ENCODE measurements at places on chromosomes 4 and X. TPM values are rescaled to one million over a fixed set of nuclear protein-coding genes. Genes with fewer than 3 reads are reported as not detected.
A peak's percentile ranks its signal among the peaks of the same experiment; 100 is the strongest.

DNA sequence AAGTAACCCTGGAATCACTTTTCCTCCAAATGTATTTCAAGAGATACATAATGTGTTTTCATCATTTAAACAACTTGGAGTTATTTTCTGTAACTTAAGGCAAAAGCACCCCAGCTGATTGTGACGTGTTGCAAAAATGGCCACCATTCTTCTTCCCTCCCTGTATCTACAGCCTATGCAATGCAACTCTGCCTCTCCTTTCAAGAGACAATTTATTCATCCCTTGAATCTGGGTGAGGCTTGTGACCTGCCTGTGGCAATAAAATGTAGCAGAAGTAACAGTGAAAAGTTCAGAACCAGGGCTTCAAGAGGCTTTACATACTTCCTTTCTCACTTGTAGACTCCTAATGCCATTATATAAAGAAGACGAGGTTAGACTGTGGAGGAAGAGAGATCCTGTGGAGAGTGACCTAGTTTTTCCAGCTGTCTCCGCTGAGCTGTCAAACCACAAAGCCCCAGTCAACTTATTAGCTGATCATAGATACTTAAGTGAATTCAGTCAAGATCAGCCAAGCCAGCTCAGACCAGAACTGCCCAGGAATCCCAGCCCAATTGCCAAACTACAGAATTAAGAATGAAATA lies 81.0 kb upstream of the KLF3 start:
- no peak overlapping the region for H3K27ac ChIP-seq
- no peaks in the 10 kb centered on the region for H3K36me3 ChIP-seq

DNA sequence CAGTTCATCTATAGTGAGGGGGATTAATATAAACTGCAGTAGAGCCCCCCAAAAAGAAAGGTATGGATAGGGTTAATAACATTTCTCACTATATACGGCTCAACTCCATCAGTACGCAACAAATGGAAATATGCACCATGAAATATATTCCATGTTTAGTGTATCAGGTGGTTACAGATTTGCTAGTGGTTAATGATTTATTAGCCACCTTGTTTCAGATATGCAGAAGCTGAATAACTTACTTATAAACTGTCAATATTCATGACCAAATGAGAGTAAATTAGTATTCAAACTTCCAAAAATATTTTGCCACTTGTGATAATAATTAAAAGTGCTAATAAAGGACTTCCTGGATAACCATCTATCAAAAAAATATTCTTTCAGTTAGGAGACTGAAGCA lies 14.8 kb downstream of the AMTN start:
- H3K36me3 ChIP-seq, result no peaks in the 10 kb centered on the region
- H3K4me3 ChIP-seq, result no peak overlapping the region
- no peaks in the 10 kb centered on the region for H3K4me1 ChIP-seq
- no peak for DNase-seq
- H3K27ac ChIP-seq, result no peak overlapping the region
- peaks cover 2% of the 10 kb centered on the region for H3K27me3 ChIP-seq

- H3K36me3 ChIP-seq, result no peaks in the 10 kb centered on the region
- H3K4me3 ChIP-seq, result no peak overlapping the region
- H3K4me1 ChIP-seq, result no peaks in the 10 kb centered on the region
- no peak for DNase-seq
- H3K27ac ChIP-seq, result no peak overlapping the region
- no peaks in the 10 kb centered on the region for H3K27me3 ChIP-seq
Observed at GRCh38 chrX:39513836-39514235, 583.9 kb downstream of the BCOR start.

- DNase-seq, result peak; percentile 64
- peaks cover 50% of the 10 kb centered on the region for H3K4me1 ChIP-seq
- no peaks in the 10 kb centered on the region for H3K27me3 ChIP-seq
- peak overlapping the region; percentile 62 for H3K4me3 ChIP-seq
- peaks cover 22% of the 10 kb centered on the region for H3K36me3 ChIP-seq
Observed at GRCh38 chr4:6942238-6942800, 32.7 kb downstream of the TBC1D14 start.

- H3K36me3 ChIP-seq, result no peaks in the 10 kb centered on the region
- no peaks in the 10 kb centered on the region for H3K27me3 ChIP-seq
- no peak for DNase-seq
- no peak overlapping the region for H3K4me3 ChIP-seq
- H3K27ac ChIP-seq, result no peak overlapping the region
Observed at GRCh38 chr4:156638334-156638733, 333.3 kb downstream of the PDGFC start.

GRCh38 chrX:15579778-15580747 lies 20.7 kb downstream of the ACE2 start:
- peaks cover 2% of the 10 kb centered on the region for H3K27me3 ChIP-seq
- H3K27ac ChIP-seq, result no peak overlapping the region
- no peak for DNase-seq

GRCh38 chrX:140034916-140035315 lies 69.6 kb upstream of the CXorf66 start:
- no peaks in the 10 kb centered on the region for H3K36me3 ChIP-seq
- H3K27ac ChIP-seq, result no peak overlapping the region
- H3K4me1 ChIP-seq, result no peaks in the 10 kb centered on the region
- no peak overlapping the region for H3K4me3 ChIP-seq

- H3K27ac ChIP-seq, result no peak overlapping the region
- H3K36me3 ChIP-seq, result no peaks in the 10 kb centered on the region
- no peaks in the 10 kb centered on the region for H3K4me1 ChIP-seq
- H3K27me3 ChIP-seq, result peaks cover 7% of the 10 kb centered on the region
Observed at GRCh38 chr4:82601242-82602015, 39.6 kb upstream of the TMEM150C start.

DNA sequence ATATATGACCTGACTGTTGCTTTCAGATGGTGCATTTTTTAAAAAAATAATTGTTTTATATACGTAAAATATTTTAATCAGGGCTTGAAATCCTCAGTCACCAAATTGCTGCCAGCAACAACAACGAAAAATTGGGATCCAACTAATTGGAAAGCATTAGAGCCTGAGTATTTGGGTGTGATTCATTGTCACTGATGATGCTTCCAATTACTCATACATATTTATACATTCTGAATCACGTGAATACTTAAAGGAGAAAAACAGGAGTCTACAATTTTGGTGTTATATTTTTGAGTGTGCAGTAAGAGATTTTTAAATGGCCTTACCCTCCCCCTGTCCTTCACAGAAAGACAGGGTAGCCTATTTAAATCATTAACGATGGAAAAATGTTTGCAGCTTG lies 765.6 kb upstream of the TENM3 start:
- H3K4me1 ChIP-seq, result no peaks in the 10 kb centered on the region
- H3K27ac ChIP-seq, result no peak overlapping the region
- no peak overlapping the region for H3K4me3 ChIP-seq

- H3K27ac ChIP-seq, result no peak overlapping the region
- no peak overlapping the region for H3K4me3 ChIP-seq
- no peaks in the 10 kb centered on the region for H3K27me3 ChIP-seq
- no peak for DNase-seq
Observed at GRCh38 chrX:56794404-56795230, 65.6 kb downstream of the NBDY start.

CLIC2 gene
- total RNA-seq, result not detected

UBE2K gene
- 74.9 TPM for total RNA-seq

TMEM47 gene
- not detected for total RNA-seq

CPLX1 gene
- 0.53 TPM for total RNA-seq

RAB40AL gene
- total RNA-seq, result 0.37 TPM

All from activated CD8-positive, alpha-beta T cell treated with anti-CD3 and anti-CD28 coated beads, Interleukin-2, amount 10 ng/mL, durations not matched to agents 7 days and 5 days (primary cell).